ENCODE measurements at places on chromosomes 1 and 21.
A peak's percentile ranks its signal among the peaks of the same experiment; 100 is the strongest.

DNA sequence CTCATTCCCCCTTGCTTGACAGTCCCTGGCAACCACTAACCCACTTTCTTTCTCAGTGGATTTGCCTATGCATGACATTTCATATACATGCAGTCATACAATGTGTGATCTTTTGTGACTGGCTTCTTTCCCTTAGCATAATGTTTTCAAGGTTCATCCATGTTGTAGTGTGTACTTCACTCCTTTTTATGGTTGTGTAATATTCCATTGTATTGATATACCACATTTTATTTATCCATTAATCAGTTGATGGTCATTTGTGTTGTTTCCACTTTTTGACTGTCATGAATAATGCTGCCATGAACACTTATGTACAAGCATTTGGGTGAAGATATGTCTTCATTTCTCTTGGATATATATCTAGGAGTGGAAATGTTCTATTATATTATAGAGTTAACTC lies 127.7 kb upstream of the GRIK3 start:
- no peak for DNase-seq

- no peak for DNase-seq
These were observed 69.0 kb downstream of the VWA5B1 start for GRCh38 chr1:20359451-20360330.

- peak; percentile 14 for DNase-seq
These were observed 33.6 kb upstream of the THEM4 start for GRCh38 chr1:151942882-151943281.

GRCh38 chr21:15433091-15433490 lies 296.7 kb upstream of the USP25 start:
- no peak for DNase-seq

- DNase-seq, result no peak
These were observed 54.2 kb downstream of the SEC16B start for GRCh38 chr1:177915641-177916040.

DNA sequence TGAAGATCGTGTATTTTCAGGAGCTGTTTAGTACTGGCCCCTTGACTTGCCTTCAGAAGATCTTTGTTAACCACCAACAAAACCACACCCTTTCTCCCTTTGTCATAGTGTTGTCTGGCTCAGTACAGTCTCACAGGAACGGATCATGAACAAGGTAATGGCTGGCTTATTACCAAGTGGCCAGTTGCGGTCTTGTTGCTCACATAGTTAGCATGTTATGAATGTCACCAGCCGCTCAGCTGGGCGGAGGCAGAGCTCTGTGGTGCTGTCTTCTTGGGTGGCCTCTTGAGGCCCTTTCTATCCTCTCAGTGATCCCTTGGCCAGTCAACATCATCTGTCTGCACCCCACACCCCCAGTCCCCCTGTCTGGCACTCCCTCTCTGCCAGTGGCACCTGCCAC lies 21.4 kb downstream of the CNIH3 start:
- DNase-seq, result peak; percentile 95

GRCh38 chr1:70718086-70718630 lies 307.1 kb downstream of the CTH start:
- DNase-seq, result no peak

GRCh38 chr1:238384381-238384780 lies 493.7 kb upstream of the ZP4 start:
- DNase-seq, result peak; percentile 4

DNA sequence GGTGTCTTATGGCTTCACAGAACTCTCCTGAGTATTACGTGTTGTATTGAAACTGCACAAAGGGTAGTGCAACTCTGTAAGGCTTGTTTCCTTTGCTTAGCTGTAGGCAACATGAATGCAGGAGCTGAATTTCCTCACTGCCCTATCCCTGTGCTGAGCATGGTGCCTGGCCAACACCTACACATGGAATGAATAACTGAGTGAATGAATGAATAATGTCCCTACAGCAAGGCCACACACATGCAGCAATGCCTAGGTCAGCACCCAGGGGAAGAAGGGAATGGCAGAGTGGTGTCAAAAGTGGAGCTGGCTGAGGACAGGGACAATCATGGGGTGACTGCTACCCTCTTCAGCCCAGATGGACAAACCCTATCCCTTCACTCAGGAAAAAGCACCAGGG lies 655.9 kb downstream of the PTPRU start:
- no peak for DNase-seq

All from brain microvascular endothelial cell (primary cell).